GM23248 (cell line): ENCODE measurements at places on chromosomes 12 and 14.

GRCh38 chr14:76097547-76097946 is 54.2 kb upstream of the GPATCH2L start:
- DNase-seq = no peak

DNA sequence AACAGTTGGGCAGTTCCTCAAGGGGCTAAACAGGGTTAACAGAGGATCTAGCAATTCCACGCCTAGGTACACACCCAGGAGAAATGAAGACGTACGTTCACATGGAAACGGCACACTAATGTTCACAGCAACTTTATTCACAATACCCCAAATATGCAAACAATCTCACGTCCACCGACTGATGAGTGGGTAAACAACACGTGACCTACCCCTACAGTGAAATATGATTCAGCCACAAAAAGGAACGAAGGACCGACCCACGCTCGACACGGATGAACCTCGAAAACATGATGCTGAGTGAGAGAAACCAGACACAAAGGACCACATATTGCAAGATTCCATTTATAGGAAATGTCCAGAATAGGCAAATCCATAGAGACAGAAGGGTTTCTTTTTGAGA is 112.7 kb downstream of the NCOR2 start:
- peak; percentile 79 for DNase-seq

GRCh38 chr14:67187826-67188225 is 1.4 kb upstream of the GARIN2 start:
- peak; percentile 70 for DNase-seq

GRCh38 chr14:103730490-103731035 is 15.0 kb downstream of the ZFYVE21 start:
- DNase-seq = no peak

DNA sequence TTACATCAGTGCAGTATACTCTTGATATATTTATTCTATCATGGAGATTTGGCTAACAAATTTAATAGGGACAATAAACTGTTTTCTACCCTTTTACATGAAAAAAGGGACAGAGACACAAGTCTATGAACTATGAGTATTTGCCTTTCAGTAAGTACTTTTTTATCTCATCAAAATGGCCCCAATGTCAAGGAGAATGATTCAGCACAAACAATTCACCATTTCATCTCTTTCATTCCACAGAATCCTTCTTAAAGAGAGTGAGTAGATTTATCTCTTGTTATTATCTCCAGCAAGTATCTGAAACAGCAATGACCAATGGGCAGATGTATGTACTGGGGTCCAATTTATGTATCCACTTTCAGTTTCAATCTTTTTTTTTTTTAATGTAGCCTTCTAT is 447.5 kb downstream of the NPAS3 start:
- DNase-seq = no peak

- peak; percentile 51 for DNase-seq
Measured at GRCh38 chr12:77725611-77726010, 105.1 kb upstream of the NAV3 start.

- DNase-seq = no peak
Measured at GRCh38 chr12:93315907-93316622, 61.7 kb upstream of the NUDT4 start.
